ENCODE measurements at places on chromosomes 2 and 18.

DNA sequence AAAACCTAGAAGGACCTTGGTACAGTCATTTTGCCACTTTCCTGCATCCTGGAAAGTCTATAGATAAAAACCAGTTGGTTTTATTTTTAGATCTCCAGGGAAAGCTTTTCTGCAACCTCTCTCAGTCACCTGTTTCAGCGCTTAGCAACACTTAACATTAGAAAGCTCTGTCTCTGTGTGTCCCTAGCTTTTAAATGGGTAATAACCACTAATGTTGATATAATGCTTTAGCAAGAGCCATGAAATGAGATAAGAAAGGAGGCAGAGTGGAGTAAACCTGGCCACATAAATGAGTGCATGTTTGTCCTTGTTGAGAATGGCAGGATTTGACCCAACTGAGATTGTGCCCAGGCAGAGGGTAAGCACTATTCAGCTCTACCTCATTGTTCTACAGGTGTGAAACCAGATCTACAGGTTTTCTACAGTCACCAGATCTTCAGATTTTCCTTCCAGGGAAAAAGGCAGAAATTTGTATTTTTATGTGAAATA, 44.8 kb downstream of the MARCHF4 start:
- no peak for DNase-seq

DNA sequence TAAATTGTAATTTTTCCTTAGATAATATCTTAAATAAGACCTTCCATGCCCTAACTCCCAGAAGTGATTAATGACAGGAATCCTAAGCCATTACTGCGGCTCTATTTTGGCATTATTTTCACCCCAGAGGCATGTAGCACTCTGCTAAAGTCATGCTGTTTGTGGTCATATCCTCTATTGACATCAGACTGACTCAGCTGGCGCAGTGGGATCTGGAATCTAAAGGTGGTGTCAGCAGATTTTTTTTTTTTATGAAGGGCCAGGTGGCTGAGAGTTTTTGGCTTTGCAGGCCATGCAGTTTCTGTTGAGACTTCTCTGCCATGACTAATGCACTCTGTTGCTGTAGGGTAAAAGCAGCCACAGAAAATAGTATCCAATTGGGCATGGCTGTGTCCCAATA, 64.1 kb upstream of the ACVR1C start:
- DNase-seq, result no peak

DNA sequence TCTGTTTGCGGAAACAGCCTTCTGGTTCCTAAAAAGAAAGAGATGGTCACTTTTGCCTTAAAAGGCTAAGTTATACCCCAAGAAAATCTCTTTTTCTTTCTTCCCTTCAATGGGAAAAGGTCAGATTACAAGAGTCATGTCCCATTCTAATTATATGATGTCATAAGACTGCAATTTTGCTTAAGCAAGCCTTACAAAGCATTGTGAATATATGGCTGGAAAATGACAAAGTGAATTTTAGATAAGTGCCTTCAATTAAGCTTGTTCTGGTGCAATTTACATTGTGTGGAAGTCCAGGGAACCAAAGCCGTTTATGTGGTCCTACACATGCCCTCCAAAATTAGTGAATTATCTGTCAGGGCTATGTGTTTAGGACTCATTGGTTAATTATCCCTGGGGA, 7.6 kb upstream of the BMP10 start:
- DNase-seq, result no peak

DNA sequence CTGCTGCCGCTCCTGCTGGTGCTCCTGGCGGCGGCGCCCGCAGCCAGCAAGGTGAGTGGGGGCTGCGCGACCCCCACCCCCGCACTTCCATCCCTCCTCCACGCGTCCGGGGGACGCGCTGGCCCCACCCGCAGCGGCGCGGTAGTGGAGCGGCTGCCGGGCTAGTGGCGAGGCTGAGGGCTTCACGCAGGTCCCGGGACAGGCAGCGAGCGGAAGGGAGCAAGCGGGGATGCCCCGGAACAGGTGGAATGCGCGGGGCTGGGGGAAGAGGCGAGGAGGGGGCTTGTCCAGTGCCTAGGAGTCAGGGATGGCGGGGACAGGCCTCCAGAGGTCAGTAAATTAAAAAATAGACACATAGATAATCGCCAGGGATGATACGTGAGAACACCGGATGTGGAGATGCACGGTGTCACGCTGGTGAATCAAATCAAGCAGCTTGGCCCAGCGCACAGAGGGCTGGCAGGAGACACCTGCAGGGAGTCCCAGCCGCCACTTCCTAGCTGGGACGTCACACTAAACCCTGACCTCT, 403 bp downstream of the COL4A3 start:
- DNase-seq, result no peak

DNA sequence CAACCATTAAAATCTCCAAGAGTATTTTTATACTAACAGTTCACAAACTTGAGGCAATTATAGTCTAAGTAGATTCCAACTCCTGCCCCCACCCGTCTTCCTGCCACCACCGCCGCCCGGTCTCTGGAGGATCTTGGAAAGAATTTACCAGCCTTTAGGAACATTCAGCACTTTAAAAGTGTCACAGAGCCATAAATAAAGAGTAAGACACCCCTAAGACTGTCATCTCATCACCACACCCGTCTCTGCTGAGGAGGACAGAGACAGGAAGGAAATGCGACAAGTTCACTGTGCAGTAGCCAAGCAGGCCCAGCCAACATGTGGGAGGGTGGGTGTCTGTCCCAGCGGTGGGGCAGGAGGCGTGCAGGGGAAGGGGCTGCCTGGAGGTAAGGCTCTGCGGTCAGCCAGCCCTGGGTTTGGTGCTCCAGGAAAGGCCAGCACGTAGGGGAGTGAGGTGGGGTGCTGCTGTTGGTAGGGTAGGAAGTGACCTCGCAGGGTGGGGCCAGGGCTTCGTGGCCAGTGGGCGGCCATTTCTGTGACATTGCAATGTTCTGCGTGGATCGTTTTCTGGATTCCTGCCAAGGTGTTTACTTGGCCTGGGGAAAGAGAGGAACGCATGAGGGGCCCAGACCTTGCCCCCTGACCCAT, 111.6 kb downstream of the FAM210A start:
- no peak for DNase-seq

DNA sequence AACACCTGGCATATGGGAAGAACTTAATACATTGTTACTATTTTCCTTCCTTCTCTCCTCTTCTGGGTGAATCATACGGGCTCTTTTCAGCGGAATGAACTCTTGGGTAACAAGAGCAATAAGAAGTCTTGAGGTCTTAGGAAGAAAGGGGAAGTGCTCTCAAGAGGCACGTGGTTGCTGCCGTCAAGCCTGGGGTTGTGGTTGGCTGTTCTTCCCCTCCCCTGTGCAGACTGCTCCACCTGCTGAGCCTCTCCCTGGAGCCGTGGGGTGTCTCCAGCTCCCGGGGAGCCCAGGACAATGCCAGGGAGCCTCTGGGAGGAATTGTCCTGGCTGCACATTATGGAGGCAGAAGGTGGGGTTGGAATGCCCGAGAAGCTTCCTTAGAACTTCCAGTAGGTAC, 19.4 kb downstream of the TOGARAM2 start:
- DNase-seq, result no peak

DNA sequence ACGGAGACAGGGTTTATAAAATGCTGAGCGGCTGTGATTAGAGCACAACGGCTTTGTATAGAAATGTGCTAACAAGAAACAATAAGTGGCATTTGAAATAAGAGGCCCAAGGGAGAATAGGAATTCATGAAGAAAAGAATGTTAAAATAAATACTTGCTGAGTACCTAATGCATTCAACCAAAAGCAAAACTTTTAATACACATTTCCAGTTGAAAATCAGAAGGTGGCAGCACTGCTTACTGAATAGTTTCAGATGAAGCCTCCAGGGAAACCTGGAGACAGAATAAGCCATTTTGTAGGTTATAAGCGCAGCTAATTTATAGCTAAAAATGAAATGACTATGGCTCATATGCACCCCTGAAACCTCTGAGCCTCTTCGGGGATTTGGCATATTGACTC, 286.6 kb downstream of the DPP10 start:
- no peak for DNase-seq

DNA sequence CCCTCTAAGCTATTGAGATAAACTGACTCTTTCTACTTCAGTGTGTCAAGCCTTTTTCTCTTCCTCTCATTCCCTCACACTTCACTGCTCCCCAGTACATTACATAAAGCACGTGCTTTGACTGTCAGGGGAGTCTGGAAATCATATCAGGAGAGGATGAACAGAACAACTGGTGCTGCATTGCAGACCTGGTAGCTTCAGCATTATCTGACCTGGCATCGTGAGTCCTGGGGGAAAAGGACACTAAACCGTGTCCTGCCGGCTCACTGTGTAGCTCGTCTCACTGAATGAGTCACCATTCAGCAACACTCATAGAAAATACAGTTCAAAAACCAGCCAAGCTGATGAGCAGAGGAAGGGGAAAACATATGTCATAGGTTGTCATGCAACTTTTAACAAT, 108.5 kb upstream of the UNC80 start:
- no peak for DNase-seq

DNA sequence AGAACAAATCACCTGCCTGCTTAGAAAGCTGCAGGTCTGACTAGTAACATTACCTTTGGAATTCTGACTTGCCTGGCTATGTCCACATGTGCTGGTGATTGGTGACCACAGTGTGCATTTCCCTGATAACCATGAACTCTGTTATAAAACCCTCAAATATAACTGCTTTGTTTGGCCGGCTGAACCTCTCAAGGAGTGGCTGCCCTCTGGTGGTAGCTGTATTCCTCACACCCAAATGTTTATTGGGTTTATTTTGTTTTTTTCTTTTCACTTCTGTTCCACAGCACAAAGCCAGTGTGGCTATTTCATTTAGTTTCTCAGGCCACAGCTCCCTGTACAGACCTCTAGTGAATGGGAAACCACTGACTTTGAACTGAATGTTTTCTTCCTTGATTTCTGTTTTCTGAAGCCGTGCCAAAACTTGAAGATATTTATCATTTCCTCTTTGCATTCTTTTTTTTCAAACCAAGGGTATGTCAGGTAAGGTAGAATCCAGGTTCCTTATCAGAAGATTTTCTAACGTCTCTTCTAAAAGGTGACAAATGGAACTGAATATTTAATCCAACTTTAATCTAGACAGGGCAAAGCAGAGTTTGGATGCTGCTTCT, 549.0 kb upstream of the VRK2 start:
- DNase-seq, result no peak

DNA sequence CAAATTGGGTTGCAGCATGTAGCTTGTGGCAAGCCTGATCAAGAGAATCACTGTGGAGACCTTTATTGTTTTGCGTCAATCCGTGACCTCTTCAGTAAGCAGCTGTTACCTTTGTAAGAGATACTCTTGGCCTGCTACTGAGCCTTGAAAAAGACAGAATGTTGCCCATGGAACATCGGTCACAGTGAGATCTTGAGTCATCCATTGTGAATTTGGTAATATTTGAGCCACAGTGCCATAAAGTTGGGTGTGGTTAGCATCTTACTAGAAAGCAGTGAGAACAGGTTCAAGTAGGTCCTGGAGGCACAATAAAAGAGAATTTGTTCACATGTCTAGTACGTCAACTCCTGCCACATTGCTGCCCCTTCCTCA, 12.7 kb upstream of the EFR3B start:
- DNase-seq, result no peak

DNA sequence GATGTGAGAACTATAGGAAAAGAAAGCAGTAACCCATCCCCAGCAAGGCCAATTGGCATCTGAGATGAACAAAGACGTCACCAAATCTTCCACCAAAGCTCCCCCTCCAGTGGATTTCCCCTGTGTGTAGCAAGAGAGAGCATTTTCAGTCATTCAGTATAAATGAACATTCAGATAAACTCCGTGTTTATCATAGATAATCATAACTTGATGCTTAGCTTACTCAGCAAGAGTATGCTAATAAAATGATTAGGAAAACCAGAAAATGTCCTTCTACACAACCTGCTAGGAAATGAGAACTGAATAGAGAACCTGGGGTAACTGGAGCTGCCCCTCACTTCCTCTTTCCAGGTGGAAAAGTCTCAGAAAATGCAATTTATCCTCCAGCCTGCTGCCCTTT, 198.0 kb upstream of the CCDC150 start:
- DNase-seq, result no peak

- no peak for DNase-seq
These were observed 22.4 kb upstream of the ARMC9 start for GRCh38 chr2:231176066-231176465.

GRCh38 chr18:61973273-61974115, 80.7 kb upstream of the RNF152 start:
- DNase-seq, result no peak

GRCh38 chr2:162164802-162165201, 12.8 kb upstream of the GCG start:
- no peak for DNase-seq

DNA sequence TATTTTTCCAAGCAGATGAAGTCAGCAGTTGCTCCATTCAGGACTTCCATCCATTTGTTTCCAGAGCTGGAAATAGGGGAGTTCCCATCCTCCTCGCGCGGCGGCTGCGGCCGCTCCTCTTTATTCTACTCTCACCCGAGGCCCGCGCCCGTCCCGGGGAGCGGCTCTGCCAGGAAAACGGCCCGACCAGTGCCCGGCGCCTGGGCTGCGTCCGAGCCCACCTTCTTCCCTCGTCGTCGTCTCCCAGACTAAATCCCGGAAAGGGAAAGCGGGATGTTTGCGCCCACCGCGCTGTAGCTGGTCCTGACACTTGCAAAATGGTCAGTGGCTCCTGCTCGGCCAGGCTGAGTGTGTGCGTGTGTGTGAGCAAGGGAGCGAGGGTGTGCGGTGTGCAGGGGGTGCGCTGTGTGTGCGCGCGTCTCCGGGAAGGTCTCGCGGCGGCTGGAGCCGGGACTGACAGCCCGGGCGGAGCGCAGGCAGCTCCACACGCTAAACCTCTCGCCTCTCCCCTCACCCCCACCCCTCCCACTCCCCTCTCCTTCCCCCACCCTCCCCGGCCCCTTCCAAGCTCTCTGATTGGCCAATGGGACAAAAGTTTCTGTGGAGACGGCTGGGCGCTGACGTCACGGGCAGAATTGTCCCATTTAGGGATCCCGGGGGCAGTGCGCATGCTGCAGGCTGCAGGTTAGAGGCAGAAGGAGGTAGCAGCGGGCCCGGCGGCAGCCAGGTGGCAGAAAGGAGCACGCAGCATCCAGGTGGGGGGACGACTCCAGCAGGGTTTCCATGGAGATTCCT, at the start of gene NOL4:
TSS of gene NOL4 (minus strand) at position 491 of the 795 bp plus-strand sequence. CDS start 1,660 bp downstream, outside the sequence.
- no peak for DNase-seq

GRCh38 chr2:143481733-143482132, 352.5 kb downstream of the ARHGAP15 start:
- no peak for DNase-seq

DNA sequence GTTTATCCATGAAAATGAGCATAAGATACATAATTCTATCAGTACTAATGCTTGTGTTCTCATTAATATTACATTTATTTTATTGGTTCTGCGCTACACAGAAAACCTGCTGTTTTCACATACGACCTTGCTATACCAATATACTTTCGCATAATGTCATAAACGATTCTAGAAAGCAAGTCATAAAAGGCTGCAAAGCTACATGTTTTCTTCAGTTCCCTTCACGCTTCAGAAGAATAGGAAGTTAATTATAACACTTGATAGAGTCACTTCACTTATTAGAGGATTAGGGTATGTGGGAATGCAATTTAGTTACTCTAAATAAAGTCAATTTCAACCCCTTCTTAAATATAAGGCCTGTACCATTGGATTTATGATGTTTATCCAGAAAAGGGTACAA, 29.0 kb downstream of the PSME4 start:
- no peak for DNase-seq
